ENCODE measurements at places on chromosomes 16 and 17. TPM values are rescaled to one million over a fixed set of nuclear protein-coding genes. Genes with fewer than 3 reads are reported as not detected.
A peak's percentile ranks its signal among the peaks of the same experiment; 100 is the strongest.

PLEKHH3 gene
- 1.2 TPM for total RNA-seq

CDRT15 gene
- total RNA-seq = not detected

GRCh38 chr16:58556678-58557077, 41.4 kb downstream of the SETD6 start:
- peaks cover 46% of the 10 kb centered on the region for H3K36me3 ChIP-seq
- no peak for DNase-seq
- no peaks in the 10 kb centered on the region for H3K4me1 ChIP-seq

DNA sequence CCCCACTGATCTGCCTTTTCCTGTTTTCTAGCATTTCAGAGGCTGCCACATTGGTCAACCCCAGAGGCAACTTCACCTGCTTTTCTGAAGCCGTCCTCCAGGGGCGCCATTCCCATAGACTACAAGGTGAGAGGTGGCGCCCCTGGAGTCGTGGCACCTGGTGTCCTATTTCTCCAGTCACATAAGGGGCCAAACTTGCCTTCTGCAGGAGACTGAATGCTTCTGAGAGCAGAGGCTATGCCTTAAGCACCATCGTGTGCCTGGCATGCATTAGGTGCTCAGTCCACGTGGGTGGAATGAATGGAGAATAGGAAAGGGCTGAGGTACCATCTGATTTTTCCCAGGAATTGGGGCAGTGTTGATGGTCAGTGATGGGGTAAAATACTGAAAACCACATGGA, 164.8 kb downstream of the HAPSTR1 start:
- H3K27ac ChIP-seq = no peak overlapping the region
- no peaks in the 10 kb centered on the region for H3K4me1 ChIP-seq
- H3K4me3 ChIP-seq = no peak overlapping the region
- no peaks in the 10 kb centered on the region for H3K36me3 ChIP-seq

- peak overlapping the region; percentile 87 for H3K4me3 ChIP-seq
- peaks cover 67% of the 10 kb centered on the region for H3K4me1 ChIP-seq
- no peak for DNase-seq
- peak overlapping the region; percentile 99 for H3K27ac ChIP-seq
- H3K27me3 ChIP-seq = no peaks in the 10 kb centered on the region
- no peaks in the 10 kb centered on the region for H3K36me3 ChIP-seq
Observed at GRCh38 chr16:66516509-66516807, 33.5 kb downstream of the TK2 start.

- no peak overlapping the region for H3K27ac ChIP-seq
- H3K4me3 ChIP-seq = no peak overlapping the region
- DNase-seq = peak; percentile 68
- H3K36me3 ChIP-seq = peaks cover 42% of the 10 kb centered on the region
- no peaks in the 10 kb centered on the region for H3K4me1 ChIP-seq
- no peaks in the 10 kb centered on the region for H3K27me3 ChIP-seq
Observed at GRCh38 chr17:7889166-7889955, 772 bp downstream of the CHD3 start.

DNA sequence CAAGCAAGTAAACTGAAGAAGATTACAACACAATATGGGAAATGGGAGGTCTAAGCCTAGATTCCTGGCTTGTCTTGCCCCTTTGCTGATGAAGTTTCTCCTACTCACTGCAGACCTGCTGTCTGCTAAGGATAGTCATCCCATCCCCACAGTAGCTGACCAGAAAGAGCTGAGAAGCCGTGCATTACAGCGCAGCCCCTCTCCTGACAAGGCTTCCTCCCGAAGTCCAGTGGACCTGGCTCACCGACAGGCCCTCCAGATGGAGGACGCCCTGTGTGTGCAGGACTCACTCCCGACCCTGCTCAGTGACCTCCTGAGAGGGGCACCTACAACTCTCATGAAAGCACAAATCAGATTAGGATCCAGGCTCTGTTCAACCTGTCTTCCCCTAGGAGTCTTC, 35.4 kb downstream of the KIAA0753 start:
- H3K27me3 ChIP-seq = no peaks in the 10 kb centered on the region
- peaks cover 7% of the 10 kb centered on the region for H3K4me1 ChIP-seq
- no peak overlapping the region for H3K4me3 ChIP-seq
- peaks cover 48% of the 10 kb centered on the region for H3K36me3 ChIP-seq
- no peak for DNase-seq

- H3K4me1 ChIP-seq = no peaks in the 10 kb centered on the region
- H3K4me3 ChIP-seq = no peak overlapping the region
- H3K36me3 ChIP-seq = no peaks in the 10 kb centered on the region
- no peak overlapping the region for H3K27ac ChIP-seq
Observed at GRCh38 chr16:13982451-13982850, 62.5 kb downstream of the ERCC4 start.

GRCh38 chr17:57902800-57903759, 52.1 kb downstream of the CUEDC1 start:
- H3K27ac ChIP-seq = no peak overlapping the region
- H3K36me3 ChIP-seq = no peaks in the 10 kb centered on the region
- no peak overlapping the region for H3K4me3 ChIP-seq
- no peaks in the 10 kb centered on the region for H3K27me3 ChIP-seq
